ENCODE measurements at places on chromosomes 2 and 18.

GRCh38 chr2:31561823-31562222, 18.9 kb downstream of the SRD5A2 start:
- no peak for DNase-seq

DNA sequence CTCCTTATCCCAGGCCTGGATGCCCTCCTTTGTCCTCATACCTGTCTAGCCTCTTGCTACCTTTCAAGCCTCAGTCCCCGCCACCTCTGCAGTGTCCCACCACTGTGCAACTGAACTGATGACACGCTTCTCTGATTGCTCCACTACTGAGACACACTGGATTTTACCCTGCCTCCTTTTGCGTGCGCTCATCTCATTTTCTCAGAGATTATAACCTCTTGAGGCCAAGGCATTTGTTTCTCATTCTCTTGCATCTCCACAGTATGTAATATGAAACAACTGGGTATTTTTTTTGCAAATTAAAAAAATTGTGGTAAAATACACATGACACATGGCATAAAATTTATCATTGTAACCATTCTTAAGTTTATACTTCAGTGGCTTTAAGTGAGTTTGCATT, 95.4 kb downstream of the PRKCE start:
- DNase-seq: no peak

GRCh38 chr2:145741181-145741580, 1221.3 kb upstream of the ZEB2 start:
- DNase-seq: no peak

DNA sequence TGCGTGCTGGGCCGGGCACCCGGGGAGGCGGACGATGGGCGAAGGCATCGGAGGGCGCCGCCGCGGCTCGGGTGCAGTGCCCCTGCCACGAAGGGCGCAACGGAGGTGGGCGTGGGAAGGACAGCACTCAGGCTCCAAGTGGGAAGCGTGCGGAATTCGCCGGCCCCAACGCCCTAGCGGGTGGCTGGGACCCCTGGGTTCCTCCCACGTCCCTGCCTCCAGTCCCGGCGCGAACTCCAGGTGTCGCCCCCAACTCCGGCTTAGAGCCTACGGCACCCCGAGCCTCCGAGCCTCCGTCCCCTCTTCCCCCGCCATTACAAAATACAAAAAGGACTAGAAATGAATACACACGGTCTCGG, 1.3 kb downstream of the CYP27C1 start:
- no peak for DNase-seq

DNA sequence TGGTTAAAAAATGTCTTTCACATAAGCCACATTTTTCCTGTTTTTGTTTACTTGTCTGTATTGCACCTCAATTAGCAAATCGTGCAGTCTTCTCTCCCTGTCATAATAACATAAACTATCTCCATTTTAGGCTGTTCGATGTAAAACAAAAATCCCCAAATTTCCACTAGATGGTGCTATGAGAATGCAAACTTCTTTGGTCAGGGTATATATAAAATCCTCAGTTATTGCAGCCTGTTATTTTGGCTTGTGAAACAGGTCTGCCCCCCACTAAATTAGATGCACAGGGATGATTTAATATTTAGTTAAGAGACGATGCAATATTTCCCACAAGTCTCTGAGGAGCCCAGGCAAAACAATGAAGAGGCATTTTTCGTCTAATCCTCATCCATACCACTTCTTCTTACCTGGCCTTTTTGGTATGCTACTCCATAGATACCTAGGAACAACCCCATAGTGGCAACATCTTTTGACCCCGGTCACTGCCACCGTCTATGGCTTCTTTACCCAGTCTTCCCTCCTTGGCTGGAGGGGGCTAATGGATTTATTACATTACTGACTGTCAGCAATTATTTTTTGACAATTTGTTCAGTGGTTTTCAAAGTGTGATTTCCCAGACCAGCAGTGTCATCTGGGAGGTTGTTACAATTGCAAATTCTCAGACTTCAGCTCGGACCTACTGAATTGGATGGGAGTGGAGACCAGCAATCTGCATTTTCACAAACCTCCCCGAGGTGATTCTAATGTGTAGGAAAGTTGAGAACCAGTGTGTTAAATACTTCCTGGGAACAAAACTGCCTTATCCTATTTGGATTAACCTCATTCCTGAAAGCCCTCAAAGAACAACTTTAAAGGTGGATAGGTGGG, 117.4 kb upstream of the CWC22 start:
- DNase-seq: peak; percentile 16

DNA sequence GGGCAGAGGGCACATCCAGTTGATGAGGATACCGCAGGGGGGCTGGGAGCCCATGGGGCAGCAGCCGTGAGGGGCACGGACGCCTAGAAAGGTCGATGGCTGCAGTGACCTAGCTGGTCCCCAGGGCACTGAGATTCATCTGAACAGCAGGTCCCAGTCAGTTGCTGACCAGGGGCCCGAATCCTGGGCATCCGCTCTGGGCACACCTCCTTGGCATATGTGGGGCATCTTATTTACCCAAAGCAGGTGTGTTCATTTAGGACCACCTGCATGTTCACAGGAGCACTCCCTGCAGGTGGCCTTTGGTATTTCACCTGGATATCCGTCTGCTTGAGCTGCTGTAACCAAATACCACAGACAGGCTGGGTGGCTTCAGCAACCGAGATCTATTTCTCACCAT, 72.0 kb upstream of the ODC1 start:
- DNase-seq: no peak

DNA sequence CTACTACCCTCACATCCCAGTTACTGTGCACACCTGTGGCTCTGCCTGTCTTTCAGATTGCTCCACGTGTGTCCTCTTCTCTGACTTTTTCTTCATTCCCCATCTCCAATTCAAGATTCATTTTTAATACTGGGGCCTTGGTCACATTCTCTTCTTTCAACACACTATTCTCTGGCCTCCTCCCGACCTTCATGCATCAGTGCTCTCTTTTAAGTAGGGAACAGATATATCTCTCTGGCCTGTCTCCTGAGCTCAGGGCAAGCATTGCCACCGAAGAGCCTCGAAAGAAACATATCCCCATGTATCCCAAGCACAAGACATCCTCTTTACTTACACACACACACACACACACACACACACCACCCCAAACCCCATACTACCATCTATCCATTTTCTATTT, 21.6 kb upstream of the PAX8 start:
- DNase-seq: no peak

- no peak for DNase-seq
Observed at GRCh38 chr2:27095745-27096651, 9.4 kb downstream of the KHK start.

- DNase-seq: no peak
Observed at GRCh38 chr2:36044411-36044810, 311.2 kb upstream of the CRIM1 start.

DNA sequence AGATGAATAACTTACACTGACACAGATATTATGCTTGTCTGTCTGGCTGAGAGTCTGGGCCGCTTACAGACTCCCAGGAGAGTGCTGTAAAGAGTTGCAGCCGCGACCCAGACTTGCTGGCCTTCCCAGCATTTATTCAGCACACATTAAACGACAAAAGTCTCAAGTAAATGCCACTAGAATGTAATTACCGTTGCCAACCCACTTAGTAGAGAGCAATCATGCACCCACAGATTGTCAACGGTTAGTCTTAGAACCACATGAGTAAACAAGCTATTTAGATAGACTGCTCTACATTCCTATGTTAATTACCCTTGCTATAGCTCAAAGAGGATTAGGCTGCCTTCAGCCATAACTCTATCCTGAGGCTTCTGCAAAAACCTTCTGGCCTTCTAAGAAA, 47.8 kb upstream of the C2orf74 start:
- DNase-seq: no peak

DNA sequence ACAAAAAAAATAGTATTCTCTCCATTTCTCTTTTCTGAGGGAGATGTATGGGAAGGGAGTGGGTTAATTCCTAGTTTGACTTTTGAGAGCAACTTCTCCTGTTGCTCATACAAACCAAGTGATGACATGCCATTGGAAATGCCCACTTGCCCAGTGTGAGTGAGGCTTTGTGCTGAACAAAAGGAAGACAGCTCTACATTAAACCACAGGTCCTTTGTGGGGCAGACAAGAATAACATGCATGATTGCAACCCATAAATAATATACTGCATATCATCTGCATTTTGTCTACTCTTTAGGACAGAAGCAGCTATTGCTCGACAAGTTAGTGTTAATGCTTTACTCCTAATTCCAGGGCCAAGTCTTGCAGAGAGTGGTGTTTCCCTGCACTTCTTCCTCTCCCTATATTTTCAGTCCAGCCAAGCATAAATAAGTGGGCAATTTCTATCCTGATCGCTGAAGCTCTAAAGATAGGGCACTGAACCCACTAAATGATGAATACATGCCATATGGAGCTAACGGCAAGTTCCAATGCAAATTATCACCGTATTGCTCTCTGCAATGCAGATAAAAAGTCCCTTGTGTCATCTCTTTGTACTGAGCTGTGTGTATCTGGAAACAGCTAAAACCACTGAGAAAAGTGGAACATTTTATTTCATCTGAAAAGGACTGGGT, 19.4 kb upstream of the EHBP1 start:
- DNase-seq: no peak

- DNase-seq: no peak
Observed at GRCh38 chr2:221064880-221065279, 507.2 kb downstream of the EPHA4 start.

DNA sequence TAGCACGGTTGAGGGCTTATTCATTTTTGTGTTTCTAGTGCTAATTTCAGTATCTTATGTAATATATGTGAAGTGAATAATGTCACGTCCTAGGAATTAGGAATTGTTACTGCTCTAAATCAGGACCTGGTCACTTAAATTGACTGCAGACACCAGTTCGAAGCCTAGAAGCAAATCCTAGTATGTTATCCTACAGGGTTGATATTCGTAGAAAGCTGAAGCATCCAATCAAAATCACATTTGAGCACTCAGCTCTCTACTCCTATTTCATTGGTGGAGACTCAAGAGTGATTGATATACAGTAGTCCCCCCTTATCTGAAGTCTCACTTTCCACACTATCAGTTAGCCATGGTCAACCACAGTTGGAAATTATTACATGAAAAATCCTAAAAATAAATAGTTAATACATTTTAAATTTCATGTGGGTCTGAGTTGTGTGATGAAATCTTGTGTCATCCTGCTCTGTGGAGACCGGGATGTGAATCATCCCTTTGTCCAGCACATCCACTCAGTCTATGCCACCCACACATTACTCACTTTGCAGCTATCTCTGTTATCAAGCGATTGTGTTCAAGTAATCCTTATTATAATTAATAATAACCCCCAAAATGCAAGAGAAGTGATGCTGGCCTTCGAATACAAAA, 35.2 kb upstream of the SCN9A start:
- no peak for DNase-seq

GRCh38 chr2:85413592-85414420, 3.6 kb upstream of the CAPG start:
- no peak for DNase-seq

- no peak for DNase-seq
Observed at GRCh38 chr18:79567481-79568147, 112.0 kb upstream of the CTDP1 start.

GRCh38 chr2:33091541-33092123, 144.9 kb downstream of the LTBP1 start:
- DNase-seq: no peak

DNA sequence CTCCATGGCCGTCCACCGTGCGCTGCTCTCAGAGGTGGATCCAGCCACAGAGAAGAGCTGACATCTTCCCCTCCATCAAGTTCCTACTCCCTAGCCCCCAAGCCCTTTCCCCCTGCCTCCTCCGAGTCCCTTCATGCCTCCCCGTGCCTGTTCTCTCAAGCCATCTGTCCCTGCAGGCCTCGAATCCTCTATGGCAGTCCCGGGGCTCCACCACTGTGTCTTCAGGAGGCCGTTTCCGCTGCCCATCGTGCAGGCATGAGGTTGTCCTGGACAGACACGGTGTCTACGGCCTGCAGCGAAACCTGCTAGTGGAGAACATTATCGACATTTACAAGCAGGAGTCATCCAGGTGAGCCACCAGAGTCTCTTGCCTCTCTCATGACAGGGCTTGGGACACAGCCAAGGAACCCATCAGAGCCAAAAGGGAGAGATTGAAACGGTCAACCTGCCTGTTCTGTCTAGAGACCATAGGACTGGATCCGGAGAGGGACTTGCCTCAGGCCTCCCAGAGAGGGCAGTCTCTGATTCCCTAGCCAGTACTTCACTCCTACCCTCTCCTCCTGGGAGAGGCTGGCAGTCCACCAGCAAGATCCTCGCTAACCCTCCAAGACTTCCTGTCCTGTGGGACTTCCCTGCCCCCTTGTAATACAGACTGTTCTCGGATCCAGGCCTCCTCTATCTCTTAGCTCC, 9.7 kb downstream of the UCN start:
- DNase-seq: peak; percentile 17

DNA sequence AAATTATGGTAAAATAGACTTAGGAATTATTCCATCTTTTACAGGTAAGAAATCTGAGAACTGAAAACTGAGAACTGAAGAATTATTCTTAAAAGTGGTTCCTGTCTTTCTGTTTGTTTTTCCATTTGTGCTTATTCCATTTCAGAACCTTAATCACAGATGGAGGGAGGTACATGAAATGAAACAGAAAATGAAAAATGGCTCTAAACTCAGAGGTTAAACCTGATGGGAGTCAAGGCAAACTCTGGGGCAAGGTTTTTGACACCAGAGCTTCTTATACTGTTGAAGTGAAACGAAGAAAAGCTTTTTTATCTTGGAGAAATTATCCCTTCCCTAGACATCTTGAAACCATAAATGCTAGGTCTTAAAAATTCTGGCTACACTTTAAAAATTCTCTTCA, 182.1 kb downstream of the ZNF804A start:
- no peak for DNase-seq

- DNase-seq: no peak
Observed at GRCh38 chr2:160859096-160859495, 301.1 kb upstream of the TANK start.

DNA sequence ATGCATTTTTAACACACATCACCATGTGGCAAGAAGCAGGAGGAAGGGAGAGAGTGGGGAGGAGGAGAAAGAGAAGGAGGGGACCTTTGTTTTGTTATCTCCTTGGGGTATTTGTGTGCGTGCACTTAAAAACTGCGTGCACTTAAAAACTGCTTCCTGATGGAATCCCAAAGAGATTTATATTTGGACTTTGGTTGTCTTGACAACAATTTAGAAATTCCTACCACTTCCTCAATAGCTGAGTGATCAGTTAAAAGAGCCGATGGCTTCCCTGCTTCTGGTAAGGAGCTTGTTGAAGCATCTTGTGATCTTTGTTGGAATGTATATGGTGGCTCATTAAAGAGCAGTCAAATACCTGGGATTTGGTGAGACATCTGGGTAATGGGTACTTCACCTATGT, 4.5 kb downstream of the RAB31 start:
- no peak for DNase-seq

DNA sequence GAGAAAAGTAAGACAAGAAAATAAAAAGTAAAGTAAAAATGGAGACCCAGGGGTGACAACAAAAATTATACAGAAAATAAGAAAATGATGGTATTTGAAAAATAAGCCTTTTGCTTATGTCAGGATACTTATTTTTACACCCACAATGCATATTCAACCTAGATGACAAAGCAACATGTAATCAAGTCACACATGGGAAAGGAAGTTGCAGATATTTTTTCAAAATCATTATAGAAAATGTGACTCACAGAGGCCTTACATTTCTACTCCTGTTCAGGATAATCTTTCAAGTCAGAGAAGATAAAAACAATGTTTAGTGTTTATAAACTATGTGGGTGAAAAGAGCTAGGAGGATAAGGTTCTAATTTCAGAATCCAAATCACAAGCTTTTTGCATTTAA, 275.3 kb upstream of the UBE2E3 start:
- DNase-seq: no peak
